ENCODE measurements at places on chromosomes 6 and 20.

- no peak for DNase-seq
These were observed 390.5 kb downstream of the QKI start for GRCh38 chr6:163804991-163805390.

DNA sequence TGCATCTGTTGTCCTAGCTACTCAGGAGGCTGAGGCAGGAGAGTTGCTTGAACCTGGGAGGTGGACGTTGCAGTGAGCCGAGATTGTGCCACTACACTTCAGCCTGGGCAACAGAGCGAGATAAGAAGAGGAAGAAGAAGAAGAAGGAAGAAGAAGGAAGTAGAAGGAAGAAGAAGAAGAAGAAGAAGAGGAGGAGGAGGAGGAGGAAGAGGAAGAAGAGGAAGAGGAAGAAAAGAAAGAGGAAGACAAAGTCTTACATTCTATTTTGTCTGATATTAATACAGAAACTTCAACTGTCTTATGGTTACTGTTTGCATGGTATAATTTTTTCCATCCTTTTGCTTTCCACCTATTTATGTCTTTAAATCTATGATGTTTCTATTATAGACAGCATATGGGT is 7.2 kb upstream of the NELFCD start:
- no peak for DNase-seq

GRCh38 chr20:63065911-63066310 is 59.1 kb upstream of the BHLHE23 start:
- DNase-seq, result no peak

DNA sequence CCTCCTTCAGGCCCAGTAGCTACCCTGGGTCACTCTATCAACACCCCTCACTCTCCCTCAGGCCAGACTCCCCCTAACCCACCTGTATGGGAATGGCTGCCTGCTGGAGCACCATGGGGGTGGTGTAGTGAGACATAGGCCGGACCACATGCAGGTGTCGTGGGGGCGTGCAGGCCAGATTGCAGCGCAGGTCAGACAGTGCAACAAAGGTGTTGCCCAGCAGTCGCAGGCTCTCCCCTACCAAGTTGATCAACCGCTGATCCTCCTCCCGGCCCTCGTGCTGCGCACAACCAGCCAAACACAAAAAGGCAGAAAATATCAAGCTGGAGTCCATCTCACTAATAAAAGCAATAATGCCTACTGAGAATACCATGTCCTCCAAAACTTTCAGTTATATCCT is 7.1 kb downstream of the BAG6 start:
- DNase-seq, result no peak

GRCh38 chr20:33675136-33675959 is 1.1 kb upstream of the NECAB3 start:
- no peak for DNase-seq

DNA sequence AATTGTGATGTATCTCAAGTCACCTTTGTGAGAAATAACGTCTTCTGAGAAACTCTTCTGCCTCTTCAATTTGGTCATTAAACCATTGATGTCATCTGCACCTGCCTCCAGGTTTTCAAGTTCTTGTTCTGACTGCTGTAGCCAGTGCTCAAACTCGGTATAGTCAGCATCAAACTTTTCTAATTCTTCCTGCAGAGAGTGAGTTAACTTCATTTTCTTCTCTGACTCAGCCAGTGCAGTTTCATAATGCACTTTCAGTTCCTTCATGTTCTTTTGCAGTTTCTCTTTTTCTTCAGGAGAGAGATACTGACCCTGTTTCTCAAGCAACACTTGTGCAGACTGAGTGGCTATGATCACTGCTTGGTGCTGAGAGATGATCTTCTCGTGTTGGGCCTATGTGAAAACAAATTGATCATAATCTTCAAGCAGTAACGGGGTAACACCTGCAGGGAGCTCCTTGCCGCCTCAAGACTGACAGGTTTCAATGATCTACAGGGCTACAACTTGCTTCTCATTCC is 48.8 kb downstream of the DST start:
- DNase-seq, result no peak

- DNase-seq, result no peak
These were observed 27.9 kb upstream of the RSPO4 start for GRCh38 chr20:1029980-1030379.

DNA sequence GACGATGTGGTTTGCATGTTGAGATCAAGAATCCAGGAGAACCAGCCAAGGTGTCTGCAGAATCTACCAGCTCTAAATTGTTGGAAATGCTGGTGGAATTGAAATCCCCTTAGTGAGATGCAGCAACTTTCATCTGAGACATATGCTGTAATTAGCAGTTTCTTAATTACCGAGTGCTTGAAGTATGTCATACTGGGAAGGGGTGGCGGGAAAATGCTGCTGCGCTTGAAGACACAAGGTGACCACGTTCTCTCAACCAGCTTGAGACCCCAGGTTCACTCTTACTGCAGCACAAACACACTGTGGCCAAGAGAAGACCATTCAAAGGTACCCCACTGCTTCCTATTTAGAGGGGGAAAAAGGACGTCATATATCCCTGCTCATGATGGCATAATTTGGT is 59.0 kb downstream of the PFDN4 start:
- no peak for DNase-seq

DNA sequence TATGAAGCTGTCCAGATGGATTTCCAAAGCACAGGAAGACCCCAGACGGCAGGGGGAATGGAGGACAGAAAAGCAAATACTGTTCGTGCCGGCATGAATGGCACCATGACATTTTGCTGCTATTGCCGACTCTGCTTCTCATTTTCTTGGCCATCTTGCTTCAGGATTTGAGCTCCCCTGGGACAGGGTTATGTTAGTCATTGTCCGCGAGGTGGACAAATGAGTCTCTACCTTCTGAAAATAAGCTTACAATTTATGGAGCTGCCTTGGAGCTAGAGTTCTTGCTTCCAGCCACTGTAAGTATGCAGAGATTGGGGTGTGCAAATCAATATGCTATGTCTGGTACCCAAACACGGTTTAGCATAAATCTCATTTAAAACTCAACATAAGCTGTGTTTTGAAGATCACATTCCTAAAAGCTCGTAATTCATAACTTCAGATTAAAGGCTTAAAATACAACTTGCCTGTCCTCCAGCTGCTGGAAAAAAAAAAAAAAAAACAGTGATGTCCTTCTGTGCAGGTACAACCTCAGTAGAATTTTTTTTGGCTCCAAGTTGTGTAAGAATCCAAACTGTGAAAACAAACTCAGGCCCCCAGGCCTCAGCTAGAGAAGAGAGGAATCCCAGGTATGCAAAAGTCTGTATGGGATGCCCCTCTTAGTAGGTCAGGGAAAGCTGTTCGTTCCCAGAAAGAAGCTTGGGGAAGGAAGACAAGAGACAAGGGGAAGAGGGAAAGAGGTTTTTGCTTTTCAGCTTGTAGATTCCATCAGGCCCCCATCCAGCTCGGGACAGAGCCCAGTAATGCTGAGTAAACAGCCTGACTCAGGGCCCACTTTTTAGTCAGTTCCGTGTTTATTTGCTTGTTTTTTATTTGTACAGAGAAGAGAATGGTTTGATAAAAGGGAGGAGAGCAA is 184.2 kb upstream of the FOXA2 start:
- no peak for DNase-seq

- DNase-seq, result no peak
These were observed 27.6 kb upstream of the ADRM1 start for GRCh38 chr20:62275219-62275618.

GRCh38 chr6:143055213-143055612 is 5.5 kb upstream of the AIG1 start:
- no peak for DNase-seq

DNA sequence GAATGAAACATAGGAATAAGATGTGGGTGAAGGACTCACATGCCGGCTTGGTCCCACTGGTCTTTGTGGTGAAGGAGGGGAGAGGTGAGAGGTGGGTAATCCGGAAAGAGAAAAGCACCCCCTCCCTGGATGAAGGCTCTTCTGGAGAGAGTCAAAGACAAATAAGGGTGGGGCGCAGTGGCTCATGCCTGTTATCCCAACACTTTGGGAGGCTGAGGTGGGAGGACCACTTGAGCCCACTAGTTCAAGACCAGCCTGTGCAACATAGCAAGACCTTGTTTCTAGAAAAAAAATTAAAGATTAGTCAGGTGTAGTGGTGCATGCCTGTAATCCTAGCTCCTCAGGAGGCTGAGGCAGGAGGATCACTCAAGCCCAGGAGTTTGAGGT is 3.1 kb downstream of the LTB start:
- DNase-seq, result no peak

DNA sequence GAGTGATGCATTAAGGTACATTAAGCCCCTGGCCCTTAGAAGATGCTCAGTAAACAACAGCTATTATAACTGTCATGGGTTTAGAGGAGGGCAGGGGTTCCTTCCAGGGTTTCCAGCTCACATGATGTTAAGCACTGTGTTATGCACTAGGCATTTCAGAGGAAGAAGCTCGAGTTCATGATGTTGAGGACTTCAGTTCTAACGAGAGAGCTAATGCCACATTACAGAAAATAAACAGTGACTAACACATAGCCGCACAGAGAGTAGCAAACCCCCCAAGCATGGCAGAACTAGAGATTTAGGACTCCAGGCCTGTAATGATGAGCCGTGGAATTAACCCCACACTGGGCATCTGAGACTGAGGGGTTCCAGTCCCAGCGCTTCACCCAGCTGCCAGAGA is 105.2 kb downstream of the UNC5CL start:
- DNase-seq, result no peak

GRCh38 chr6:52363228-52363867 is 1.4 kb downstream of the PAQR8 start:
- no peak for DNase-seq

GRCh38 chr6:109182578-109182977 is 87.3 kb downstream of the CEP57L1 start:
- no peak for DNase-seq

- no peak for DNase-seq
These were observed 431.0 kb upstream of the IRAK1BP1 start for GRCh38 chr6:78436335-78436734.

- no peak for DNase-seq
These were observed 31.2 kb downstream of the KCNQ5 start for GRCh38 chr6:72653026-72653425.

DNA sequence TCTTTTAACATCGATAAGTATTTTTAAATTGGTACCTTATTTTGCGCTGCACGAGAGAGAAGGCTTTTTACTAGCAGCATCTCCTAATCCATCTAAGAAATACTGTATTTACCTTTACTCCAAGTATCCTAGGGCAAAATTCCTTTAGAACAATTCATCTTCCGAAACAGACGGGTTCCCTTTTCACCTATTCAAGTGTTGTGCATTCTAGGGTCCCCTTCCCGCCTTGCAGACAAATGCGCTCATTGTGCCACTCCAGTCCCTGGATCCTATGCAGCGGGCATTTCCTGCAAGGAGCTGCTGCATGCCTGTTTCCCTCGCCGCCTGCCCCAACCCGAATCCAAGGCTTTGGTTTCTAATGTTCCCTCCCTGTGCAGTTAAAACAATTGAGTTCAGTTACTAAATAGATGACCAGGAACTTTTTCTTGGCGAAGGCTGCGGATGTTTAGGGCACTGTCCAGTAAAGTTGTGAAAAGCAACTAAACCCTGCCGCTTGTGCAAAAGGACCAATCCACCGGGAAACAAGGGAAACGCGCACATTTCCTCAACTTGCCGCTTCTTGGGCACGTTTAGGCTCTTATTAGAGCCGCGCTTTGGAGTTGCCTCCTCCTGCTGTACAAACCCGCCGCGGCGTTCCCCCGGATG is 556 bp upstream of the SCAF8 start:
- DNase-seq, result no peak

DNA sequence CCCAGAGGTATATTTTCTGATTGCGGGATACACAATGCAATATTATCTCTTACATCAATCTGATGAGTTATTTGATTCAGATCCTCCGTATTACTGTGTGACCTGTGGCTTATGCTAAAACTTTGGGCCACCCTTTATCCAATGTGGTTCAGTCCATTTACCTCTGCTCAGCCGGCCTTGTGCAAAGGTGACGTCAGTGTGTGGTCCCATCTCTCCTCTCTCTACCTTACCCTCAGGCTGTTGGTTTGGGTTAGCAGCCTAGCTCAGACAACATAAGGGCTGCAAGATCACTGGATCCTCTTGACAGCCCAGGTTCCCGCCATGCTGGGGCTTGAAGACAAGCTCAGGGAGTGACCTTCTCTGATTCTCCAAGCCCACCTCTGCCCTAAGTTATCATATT is 33.0 kb downstream of the SNHG17 start:
- no peak for DNase-seq

DNA sequence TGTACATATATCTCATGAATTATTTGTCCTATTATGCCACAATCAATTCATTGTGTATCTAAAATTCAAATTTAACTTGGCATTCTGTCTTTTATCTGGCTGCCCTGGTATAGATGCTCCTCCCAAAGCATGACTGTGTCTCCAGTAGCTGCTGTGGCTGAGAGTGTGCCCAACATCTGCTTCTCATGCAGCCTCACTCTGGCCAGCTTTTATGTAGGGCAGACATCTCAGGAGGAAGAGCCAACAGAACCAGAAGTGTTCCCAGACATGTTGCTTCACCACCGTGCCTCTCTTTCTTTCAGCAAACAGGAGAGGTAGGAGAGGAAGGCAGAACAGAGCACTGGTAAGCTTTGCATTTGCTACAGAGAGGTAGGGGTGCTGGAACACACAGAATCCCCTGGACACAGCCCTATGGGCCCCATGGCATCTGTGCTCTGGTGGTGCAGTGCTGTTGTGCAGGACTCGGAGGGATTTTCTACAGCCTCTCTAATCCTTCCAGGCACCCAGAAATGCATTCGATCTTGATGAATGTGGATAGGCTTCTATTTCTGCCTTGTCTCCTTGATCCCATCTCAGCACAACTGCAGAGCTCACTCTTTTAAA is 637.1 kb downstream of the UTRN start:
- no peak for DNase-seq

- DNase-seq, result no peak
These were observed 302.4 kb upstream of the POU3F2 start for GRCh38 chr6:98532004-98532403.

GRCh38 chr6:100446115-100447080 is 18.3 kb downstream of the SIM1 start:
- DNase-seq, result no peak

DNA sequence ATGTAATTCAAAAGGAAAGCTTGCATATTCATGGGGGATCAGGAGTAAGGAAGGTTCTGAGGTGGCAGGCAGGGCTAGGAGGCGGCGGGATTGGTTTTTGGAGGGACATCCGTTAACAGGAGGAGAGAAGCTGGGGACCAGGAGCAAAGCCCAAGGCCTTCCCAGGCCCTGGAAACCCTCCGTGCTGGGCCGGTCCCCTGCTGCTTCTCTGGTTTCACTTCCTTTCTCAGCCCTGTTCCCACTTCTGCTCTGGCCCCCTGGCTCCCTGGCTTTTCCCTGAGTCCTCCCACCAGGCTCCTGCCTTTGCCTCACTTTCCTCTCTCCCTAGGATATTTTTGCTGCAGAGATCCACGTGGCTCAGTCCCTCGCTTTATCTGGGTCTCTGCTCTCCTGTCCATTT is 26.4 kb upstream of the SALL4 start:
- no peak for DNase-seq

DNA sequence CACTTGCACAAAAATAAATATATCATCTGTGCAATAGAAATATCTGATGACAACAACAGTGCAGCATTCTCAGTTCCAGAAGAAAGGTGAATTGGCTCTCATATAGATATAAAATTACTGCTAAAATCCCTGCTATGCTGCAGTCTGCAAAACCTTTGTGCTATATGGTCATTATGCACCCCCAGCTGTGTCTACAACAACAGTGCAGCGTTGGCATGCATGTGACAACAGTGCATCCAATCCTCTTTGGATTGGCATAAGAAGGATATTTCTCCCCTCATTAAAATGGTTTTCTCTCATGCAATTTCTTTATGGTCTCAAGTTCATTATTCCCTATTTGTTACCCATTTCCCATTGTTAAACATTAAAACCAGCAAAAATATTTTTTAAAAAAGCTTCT is 23.1 kb downstream of the OR2B6 start:
- DNase-seq, result no peak
